AG10803 (cell line): ENCODE measurements at places on chromosomes 13 and 19.

GRCh38 chr13:82202398-82202797 is 1679.9 kb downstream of the SLITRK1 start:
- no peak for DNase-seq

GRCh38 chr13:95920485-95920884 is 132.7 kb downstream of the UGGT2 start:
- DNase-seq = no peak

DNA sequence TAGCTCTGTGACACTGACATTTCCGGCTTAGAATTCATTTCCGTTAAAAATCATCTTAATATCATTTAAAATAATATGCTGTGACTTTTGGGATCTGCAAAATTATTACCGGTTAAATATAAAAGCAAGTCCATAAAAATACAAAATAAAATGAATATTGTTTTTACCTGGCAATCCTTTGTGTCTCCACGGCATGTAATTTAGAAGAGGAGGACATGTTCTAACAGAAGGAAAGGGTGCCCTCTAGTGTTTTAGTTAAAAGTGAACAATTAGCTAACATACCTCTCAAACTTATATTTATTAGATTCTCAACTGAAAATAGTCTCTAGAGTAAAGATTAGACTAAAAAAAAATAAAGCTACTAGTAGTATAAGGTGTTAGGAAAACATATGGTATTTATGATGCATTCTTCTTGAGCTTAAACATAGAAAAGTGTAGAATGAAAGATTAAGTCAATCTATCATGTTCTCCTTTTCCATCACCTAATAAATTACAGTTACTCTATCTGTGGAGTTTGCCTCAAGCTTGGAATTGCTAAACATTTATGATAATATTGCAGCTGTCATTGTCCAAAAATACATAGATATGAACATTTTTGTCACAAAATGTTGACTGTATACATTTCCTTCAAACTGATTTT is 676.7 kb upstream of the SPRY2 start:
- peak; percentile 34 for DNase-seq

- DNase-seq = no peak
These were observed 201.0 kb downstream of the FGF9 start for GRCh38 chr13:21871919-21872318.

GRCh38 chr13:62113179-62113578 is 697.5 kb upstream of the PCDH20 start:
- DNase-seq = no peak
